Activated CD4-positive, CD25-positive, alpha-beta regulatory T cell treated with anti-CD3 and anti-CD28 coated beads, Interleukin-2, amount 50 U/mL, for 72 hours (primary cell): ENCODE measurements at places on chromosomes 7 and 10.

DNA sequence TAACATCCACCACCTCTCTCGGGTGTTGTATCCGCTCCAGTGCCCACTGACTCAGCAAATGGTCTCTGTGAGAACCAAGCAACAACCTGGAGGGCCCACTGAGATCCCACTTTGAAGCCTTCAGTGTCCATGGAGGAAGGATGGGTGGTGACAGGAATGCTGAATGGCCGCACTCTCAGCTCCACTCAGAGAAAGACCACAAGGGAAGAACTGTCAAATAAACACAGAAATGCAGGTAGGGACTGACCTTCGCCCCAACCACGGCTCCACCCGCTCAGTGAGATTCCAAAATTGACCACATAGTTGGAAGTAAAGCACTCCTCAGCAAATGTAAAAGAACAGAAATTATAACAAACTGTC is 65.8 kb downstream of the VIPR2 start:
- no peak for DNase-seq

DNA sequence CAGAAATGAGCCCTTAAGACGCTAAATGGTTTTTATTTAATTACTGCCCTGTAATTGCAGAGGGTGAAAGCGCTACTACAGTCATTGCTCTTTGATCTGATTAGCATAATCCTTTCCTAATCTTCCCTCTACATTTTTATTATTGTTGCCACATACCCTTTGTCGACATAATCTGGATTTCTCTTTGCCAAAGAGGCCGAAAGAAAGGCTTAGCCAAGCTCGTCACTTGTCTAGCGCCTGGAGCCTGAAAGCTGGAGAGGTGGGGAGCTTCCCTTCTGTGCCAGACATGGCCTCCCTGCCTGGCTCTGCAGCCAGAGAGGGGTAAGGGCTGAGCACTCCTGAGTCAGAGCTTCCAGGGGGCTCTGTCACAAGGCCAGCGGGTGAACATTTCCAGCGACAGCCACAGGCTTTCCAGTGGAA is 145.9 kb downstream of the PRKAG2 start:
- no peak for DNase-seq

DNA sequence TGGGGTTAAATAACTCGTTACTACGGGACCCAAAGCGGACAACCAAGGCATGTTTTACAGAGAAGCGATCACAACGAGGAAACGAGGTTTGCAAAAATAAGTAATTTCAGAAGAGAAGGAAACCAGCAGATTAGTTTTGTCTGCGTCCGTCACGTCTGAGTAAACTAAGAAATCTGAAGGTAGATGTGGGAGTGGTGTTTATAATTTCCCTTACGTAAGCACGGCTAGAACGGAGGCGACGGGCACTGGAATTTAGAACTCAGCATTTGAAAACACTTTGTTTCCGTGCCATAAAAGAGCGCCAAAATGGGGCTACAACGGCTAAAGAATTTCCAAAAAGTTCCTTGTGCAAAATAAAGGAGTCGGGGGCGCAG is 718 bp upstream of the UMAD1 start:
- no peak for DNase-seq

- DNase-seq: no peak
Measured at GRCh38 chr10:101492205-101492604, 95.9 kb downstream of the POLL start.

DNA sequence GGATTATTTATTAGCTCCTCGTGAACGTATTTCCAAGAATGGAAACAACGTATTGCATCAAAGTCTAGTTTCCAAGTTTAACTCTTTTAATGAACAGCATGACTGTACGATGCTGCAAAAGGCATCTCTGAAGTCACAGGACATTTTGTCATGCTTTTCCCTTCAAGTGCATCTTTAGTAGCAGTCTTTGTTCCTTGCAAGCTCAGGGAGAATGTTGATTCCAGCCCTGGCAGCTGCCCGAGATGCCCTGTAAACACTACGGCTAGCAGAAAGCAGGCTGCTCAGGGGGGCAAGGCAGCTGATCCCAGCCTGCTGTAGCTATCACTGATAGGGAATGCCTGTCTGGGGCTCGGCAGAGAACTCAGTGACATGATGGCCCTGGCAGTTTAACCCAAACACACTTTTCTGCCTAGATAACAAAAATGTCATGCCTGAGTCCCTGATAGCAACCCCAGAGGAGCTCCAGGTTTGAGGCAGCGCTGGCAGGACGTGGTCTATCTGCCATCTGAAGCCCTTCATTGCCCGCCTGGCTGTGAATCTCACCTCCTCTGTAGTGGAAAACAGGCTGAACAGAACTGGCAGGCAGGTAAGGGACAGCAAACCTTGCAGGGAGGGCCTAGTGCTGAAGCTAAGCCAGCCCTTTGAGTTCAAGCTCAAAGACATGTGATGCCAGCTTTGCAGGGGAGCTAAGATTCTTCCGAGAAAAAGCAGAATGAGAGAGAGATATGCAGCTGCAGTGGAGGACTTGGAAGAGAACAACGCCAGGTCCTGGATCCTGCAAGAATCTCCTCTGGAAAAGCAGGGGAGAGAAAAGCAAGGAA is 264.6 kb downstream of the SNX10 start:
- no peak for DNase-seq

- no peak for DNase-seq
Measured at GRCh38 chr10:54318470-54318869, 482.6 kb downstream of the PCDH15 start.

DNA sequence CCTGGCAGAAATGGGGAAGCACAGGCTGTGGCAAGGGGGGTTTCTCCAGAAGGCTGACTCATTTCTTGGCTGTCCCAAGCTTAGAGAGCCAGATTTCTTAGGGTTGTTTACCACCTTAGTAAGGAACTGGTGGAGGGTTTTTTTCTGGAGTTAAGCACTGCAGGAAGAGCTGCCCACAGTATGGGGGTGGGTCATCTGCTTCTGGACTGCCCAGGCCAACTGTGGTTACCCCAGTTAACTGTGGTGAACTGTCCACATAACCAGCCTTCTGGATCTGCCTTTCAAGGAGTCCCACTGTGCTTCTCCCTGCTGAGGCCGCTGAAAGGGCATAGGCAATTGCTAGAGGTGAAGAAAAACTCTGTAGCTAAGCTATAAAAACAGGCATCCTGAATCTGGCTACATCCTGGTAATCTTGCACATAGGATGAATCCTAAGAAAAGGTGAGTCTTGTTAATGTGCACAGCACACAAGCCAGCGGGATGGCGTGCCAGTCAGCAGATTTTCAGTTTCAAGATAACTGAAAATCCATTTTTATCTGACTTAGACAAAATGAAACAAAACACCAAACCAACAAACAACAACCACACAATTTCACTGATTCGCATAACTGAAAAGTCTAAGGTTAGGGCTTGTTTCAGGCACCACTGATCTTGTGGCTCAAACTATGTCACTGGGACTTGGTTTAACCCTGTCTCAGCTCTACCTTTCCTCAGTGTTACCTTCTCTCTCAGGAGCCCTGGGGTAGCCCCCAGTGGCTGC is 21.6 kb upstream of the TSPAN33 start:
- no peak for DNase-seq

DNA sequence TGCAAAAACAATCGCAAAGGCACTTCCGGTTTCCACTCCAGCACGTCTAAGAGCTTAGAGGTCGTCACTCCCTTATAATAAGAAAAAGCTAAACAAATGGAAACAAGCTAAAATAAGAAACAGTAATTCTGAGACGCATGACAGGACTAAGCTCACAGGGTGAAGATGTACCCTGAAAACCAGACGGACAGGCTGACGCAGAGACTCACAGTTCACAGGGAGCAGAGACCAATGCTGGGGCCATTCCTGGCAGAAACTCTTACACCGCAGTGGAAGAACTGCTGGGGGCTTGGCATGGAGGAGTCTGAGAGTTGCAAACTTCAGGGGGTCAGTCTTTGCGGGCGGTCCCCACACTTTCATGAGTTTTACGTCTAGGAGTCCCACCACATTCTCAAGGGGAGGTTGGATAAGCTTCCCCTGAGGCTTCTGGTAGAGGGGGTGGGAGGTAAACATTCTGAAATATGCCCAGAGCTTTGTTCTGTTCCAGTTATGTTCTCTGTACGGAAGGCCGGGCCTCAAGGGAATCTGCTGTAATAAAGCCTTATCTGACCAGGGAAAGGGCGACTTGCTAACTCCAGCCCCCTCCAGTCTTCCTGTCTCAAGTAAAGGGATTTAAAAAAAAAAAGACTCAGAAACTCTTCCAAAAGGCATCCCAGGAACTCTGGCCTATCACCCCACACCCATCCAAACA is 47.8 kb downstream of the BRI3 start:
- DNase-seq: no peak

DNA sequence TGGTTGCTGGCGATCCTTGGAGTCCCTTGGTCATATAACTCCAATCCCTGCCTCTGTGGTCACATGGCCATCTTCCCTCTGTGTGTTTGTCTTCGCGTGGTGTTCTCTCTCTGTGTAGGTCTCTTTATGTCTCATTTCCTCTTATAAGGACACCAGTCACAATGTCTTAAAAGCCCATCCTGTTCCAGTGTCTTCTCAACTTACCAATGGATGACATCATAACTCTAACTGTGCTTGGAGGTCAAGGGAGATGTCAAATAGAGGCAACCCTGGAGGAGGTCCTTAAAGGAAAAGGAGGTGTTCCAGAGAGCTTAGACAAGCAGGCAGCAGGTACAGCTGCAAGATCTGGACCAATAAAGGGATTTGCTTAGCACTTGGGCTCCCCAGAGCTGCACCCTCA is 143.0 kb downstream of the BUB3 start:
- no peak for DNase-seq

DNA sequence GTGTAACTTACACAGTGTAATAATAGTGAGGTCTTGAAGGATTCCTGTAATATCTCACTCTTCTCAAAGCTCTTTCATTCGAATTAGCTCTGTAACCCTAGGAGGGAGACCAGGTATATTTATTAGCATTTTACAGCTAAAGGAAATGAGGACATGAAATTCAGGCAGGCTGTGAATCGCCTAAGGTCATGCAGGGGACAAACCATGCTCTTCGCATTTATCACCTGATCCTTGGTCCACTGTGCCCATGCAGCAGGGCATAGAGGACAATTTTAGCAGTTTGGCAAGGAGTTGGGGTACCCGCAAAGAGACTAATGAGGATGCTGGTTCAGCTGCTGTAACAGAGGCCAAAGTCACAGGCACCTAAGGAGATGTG is 14.8 kb upstream of the LAMB1 start:
- DNase-seq: no peak

DNA sequence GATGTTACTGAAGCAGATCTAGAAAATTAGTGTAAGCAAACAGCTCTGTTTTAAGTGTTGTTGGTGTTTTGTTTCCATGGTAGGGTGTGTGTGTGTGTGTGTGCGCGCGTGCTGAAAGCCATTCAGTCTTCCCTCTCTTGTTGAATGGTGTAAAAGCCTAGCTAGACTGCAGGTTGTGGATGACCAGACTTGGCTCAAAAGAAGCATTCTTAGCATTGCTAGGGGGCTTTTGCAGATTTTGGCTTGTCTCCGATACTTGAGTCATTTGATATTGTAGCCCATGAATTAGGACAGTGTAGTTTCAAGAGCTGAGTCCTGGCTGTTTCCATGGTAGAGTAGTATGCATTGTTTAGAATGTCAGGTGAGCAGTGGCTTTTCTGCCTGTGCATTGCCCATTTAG is 99.1 kb downstream of the SND1 start:
- no peak for DNase-seq

DNA sequence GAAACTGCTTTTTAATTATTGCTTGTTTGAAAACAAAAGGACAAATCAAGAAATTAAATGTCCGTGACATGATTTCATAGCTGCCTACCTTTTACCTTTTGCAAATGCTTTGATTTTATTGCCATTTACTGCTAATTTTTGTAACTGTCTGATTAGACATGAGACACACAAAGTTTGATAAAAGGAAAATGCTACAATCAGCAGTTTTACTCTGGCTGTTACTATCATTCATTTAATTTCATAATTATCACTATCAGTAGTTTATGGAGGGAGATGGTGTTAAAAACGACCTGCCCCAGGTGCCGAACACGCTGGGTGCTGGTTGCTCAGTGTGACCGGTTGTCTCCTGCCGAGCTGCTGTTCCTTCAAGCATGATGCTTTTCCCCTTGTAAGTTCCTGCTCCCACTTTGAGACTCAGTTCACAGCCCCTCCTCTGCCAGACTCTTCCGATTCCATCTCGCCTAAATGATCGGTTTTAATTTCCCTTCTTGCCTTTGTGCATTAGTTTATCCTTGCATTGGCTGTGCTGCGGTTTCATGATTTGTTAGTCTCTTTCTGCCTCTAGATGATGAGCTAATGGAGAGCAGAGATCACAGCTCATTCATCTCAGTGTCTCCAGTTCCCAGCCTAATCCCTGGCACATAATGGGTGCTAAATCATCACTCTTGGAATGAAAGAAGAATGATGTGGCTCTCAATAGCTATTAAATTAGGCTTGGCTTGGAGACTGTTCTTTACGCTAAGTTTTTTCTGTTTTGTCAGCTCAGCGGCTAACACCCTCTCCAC is 110.6 kb downstream of the PFKFB3 start:
- DNase-seq: no peak

DNA sequence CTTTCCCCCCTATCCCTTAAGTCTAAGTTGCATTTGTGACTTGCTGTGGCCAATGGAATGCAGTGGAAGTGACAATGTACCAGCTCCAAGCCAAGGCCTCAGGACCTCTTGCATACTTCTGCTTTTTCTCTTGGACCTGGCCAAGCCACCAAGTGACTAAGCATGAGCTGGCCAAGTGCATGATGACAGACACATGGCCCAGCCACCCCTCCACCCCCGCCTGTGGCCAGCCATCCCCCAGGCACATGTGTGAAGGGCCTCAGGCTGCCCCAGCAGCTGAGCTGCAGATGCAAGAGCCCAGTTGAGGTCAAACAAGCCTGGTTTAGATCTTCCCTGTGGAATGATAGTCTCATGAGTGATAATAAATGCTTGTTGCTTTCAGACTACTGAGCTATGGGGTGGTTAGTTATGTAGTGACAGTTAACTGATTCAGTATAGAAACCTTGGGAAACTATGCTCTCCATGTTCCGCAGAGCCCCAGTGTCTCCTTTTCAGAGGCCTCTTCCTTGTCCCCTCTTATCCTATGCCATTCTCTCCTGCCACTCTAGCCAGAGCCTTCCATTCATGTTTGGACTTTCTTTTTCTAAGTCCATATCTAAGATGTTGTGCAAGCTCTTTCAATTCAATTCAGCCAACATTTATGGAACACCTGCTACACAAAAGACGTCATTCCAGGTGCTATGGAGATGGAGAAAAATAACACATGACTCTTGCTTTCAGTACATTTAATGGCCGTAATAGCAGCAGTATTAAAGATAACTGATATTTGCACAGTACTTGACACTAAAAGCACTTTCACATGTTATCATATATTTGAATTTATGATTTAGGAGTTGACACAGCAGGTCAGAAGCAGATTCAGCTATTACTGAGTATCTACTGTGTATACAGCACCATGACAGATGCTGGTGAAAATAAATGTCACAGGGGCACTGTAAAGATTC is 55.5 kb upstream of the LOXL4 start:
- DNase-seq: no peak
